Esophagus squamous epithelium (tissue), 5 donors: ENCODE measurements at places on chromosomes 4 and X.

GRCh38 chrX:19865567-19866363 lies 21.6 kb downstream of the SH3KBP1 start:
- DNase-seq, result no peak

DNA sequence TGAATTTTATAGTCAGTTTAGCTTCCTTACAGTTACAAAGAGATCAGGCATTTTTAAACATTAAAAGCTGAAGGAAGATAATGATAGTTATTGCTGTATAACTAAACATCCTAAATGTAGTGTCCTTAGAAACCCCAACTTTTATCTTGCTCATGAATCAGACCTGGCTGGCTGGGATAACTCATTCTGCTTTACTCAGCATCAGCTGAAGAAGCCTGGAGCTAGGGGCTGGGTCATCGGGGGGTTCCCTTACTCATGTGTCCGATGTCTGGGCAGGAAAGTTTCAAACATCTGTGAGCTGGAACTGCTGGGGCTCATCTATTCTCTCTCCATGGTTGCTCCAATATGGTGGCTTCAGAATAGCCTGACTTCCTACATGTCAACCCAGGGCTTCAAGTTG lies 113.9 kb downstream of the MTNR1A start:
- DNase-seq, result no peak

- DNase-seq, result no peak
Measured at GRCh38 chr4:140162596-140162995, 8.6 kb upstream of the MAML3 start.

- no peak for DNase-seq
Measured at GRCh38 chr4:53688186-53688790, 97.0 kb upstream of the LNX1 start.
